ENCODE measurements at places on chromosomes 3 and 15.

GRCh38 chr3:177931346-177931745 lies 604.9 kb upstream of the KCNMB2 start:
- DNase-seq = no peak

- DNase-seq = no peak
Observed at GRCh38 chr15:33256874-33257273, 53.9 kb upstream of the RYR3 start.

DNA sequence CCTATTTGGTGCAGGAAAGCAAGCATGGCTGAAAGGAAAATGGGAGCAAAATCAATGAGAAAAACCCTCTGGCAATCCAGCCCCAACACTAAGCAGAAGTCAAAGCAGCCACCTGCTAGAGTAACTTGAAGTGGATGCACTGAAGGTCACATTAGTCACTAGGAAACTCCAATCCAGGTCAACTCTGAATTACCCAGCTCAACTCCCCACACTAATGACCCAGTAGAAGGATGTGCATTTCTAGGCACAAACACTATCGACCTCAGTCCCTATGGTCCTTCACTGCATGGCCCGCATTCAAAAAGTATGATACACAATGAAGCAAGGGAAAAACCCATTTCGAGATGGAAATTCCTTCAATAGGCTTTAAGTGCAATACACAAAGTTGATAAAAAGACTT lies 80.6 kb downstream of the RAD18 start:
- no peak for DNase-seq

GRCh38 chr3:21889166-21889565 lies 138.2 kb upstream of the ZNF385D start:
- no peak for DNase-seq

GRCh38 chr3:58093574-58094195 lies 85.5 kb downstream of the FLNB start:
- DNase-seq = peak; percentile 77

GRCh38 chr3:46112984-46113383 lies 85.7 kb upstream of the XCR1 start:
- no peak for DNase-seq

DNA sequence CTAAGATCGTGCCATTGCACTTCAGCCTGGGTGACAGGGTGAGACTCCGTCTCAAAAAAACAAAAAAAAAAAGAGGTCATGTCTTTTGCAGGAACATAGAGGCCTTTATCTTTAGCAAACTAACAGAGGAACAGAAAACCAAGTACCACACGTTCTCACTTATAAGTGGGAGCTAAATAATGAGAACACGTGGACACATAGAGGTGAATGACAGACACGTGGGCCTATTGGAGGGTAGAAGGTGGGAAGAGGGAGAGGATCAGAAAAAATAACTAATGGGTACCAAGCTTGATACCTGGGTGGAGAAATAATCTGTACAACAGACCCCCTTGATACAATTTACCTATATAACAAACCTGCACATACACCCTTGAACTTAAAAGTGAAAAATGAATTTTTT lies 401.4 kb upstream of the NAALADL2 start:
- no peak for DNase-seq
